ENCODE measurements at places on chromosomes 4 and X.

DNA sequence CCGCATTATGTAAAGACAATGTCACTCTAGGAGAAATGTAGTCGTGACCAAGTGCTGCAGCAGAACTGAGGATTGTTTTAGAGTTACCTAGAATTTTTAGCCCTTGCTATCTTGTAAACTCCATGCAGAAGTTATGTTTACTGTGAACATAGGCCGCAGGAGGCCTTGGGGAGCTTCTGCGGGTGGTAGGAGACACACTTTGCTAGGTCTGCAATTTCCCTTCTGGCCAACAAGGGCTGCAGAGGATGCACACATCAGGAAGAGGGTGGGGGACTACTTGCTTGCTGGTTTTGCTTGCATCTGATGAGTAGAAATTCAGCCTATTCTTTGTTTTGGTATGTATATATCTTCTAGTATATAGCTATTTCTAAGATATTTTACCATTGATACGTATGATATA, 23.1 kb downstream of the BANK1 start:
- DNase-seq, result no peak

DNA sequence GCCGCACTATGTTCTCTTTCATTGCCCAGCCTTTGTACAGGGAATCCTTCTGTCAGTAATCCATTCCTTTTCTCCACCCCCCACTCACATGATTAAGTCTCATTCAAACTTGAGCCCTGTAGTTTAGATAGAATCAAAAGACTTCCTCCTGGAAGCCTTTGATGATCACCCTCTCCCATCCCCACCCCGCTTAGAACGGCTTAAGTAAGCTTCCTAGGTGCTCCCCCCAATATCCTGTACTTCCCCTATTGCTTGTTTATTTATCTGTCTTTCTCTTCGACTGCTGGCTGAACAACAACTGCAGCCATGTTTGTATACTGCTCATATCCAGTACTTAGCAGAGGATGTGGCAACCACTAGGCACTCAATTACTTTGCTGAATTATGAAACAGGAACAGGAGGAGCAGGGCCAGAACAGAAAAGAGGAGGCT, 38.5 kb upstream of the GPC3 start:
- no peak for DNase-seq

- DNase-seq, result no peak
Observed at GRCh38 chrX:79452881-79453280, 85.7 kb upstream of the ITM2A start.

- no peak for DNase-seq
Observed at GRCh38 chrX:129825746-129826505, 17.8 kb downstream of the ZDHHC9 start.

GRCh38 chrX:65677954-65678469, 10.6 kb downstream of the MSN start:
- DNase-seq, result peak; percentile 80

GRCh38 chr4:10079256-10079655, 37.3 kb downstream of the WDR1 start:
- DNase-seq, result no peak

- no peak for DNase-seq
Observed at GRCh38 chrX:149682031-149682430, 29.8 kb upstream of the MAGEA11 start.

DNA sequence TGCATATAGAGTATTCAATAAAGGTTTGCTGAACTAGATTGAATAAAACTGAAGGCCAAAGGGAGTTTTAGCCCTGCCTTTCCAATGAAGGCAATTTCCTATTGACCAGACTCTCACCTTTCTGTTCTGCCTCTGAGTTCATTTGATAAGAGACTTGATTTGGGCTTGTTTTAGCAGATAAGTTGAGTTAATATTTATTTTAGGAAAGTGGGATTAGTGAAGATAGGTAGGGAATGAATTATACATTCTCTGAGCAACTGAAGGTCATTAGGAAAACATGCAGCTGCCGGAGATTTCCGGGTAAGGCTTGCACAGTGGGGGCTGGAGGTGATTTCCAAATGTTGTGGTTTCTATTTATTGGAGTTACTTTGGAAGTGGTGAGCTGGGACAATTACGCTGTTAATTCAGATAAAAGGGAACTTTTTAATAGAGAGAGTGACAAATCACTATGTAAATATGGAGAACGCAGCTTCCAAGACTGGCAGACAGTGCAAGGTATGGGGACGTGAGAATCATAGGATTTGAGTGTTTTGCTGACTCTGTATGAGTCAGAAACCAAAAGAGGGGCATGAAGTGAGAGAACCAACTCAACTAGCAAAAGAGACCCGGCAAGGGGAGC, 553.6 kb upstream of the BOD1L1 start:
- no peak for DNase-seq

DNA sequence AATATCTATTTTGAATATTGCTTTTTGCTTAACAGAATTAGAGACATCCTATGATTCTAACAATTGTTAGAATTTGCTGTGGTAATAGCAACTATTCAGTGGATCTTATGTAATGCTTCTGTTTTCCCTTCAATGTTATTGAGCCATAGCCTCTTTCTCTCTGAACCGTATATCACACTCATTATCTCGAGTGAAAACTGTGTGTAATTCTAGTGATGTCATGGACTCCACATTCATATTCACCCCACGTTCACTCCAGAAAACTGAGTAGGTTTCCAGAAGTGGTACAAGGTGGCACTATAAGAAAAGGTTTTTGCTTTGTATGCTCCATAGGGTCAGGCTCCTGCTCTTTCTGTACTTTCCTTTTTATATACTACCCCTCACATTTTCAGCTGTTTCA, 534.3 kb upstream of the PABPC4L start:
- DNase-seq, result no peak

GRCh38 chr4:41524425-41524824, 13.5 kb upstream of the LIMCH1 start:
- no peak for DNase-seq

DNA sequence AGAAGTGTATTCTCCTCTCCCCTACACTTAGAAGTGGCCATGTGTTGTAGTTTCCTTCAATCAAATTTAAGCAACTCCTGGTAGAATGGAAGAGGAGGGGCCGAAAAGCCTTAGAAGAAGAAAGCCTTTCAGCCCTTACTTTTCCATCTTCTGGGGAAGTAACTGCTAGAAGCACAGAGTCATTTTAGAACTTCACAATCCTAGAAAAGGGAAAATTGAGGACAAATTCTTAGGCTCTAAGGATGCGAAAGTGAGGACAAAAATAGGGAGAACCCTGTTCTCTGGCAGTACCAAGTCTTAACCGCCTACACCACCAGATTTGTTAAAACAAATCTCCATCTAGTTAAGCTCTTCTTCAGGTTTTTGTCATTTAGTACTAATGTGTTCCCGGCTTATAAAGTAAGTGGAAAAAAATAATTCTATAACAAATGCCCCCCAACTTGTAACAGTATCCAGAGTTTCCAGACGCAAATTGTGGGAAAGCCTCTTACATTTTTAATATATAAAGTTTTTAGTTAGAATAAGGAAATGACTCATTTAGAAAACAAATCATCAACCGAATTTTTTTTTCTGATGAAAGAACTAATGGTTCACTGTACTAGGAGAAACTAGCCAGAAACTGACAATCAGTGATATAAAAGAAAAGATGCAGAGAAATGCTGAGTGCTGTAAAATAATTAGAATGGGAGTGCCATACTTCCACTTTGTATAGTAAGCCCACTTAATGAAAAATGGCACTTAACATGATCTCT, 76.0 kb downstream of the ARAP2 start:
- DNase-seq, result no peak

GRCh38 chr4:98784947-98785706, 126.7 kb upstream of the TSPAN5 start:
- no peak for DNase-seq
